ENCODE measurements at places on chromosomes 6 and 20.

- peak; percentile 82 for DNase-seq
These were observed 181.5 kb upstream of the TCF21 start for GRCh38 chr6:133707456-133707855.

DNA sequence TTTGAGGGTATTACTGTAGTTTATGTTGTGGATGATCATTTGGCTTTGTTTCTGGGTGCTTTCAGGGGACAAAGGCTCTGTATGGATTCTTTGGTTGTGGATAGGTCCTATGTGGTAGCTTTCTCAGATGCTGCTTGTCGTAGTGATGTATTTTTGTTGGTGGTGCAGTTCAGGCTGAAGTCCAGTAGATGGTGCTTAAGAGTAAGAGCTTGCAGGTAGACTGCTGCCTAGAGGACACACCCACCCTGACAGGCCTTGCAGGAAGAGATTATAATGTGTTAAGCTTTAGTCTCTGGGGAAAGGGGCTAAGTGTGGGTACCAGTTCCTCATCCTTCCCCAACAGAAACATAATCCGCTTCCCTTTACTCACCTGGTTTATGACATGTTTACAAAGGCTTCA lies 62.6 kb upstream of the ADGRB3 start:
- peak; percentile 77 for DNase-seq

DNA sequence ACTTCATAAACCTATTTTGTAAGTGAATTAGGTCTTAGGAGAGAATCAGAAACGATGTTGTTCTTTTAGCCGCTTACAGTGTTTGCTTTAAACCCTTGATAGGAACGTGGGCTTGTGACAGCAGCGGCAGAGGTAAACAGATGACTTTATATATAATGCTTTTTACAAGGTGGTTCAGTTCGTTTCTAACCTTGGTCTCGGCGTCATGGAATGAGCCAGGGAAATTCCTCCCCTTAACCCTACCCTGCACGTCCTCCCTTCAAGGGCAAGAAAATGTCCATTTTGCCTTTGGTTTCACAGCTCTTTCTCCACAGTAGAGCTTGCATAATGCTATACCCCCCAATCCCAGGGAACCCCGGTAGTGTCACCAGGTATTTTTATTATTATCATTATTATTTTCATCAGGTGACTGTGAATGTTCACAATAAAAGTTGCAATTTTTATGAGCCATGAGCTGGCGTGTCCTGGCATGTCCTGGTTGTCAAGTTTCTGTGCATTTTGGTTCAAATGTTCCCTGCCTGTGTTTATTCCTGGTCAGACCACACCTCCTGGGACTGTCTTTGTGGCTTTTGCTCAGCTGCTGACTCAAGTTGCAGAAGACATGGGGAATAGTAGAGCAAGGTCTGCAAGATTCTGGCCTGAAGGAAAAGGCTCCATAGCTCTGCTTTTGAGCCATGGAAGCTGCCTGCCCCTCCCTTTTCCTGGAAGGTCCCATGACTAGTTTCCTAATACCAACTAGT lies 112.8 kb upstream of the BMP2 start:
- no peak for DNase-seq

- no peak for DNase-seq
These were observed 48.2 kb downstream of the TSHZ2 start for GRCh38 chr20:53020376-53020775.

GRCh38 chr6:169589699-169590257 lies 112.1 kb downstream of the WDR27 start:
- DNase-seq = no peak

- peak; percentile 95 for DNase-seq
These were observed 88.1 kb upstream of the IFNGR1 start for GRCh38 chr6:137307163-137307854.

GRCh38 chr6:134309983-134310605 lies 7.8 kb downstream of the SGK1 start:
- DNase-seq = no peak

- peak; percentile 24 for DNase-seq
These were observed 235.2 kb downstream of the LY86 start for GRCh38 chr6:6823568-6824224.

GRCh38 chr6:108570517-108570916 lies 9.8 kb downstream of the FOXO3 start:
- peak; percentile 20 for DNase-seq

GRCh38 chr6:129893640-129894039 lies 32.5 kb upstream of the TMEM244 start:
- DNase-seq = peak; percentile 6

GRCh38 chr6:156279261-156279969 lies 497.8 kb upstream of the ARID1B start:
- no peak for DNase-seq

DNA sequence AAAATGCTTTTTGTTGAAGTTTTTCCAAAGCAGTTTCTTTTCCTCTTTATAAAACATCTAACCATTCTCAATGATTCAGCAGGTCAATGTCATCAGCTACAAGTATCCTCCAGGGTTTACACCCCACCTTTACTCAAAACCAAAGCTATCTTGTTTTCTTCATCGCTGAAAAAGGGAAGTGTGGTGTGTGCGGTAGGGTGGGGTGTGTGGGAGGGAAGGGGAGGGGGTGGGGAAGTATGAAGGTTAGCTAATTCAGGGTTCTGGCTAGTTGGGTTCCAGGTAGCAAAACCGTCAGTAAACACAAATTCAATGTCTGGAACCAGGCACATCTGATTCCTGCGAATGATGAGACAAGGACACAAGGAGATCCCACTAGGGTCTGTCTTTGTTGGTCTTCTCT lies 189.6 kb downstream of the GJA10 start:
- DNase-seq = peak; percentile 34

- no peak for DNase-seq
These were observed 113.9 kb upstream of the TMEM170B start for GRCh38 chr6:11423667-11424066.

DNA sequence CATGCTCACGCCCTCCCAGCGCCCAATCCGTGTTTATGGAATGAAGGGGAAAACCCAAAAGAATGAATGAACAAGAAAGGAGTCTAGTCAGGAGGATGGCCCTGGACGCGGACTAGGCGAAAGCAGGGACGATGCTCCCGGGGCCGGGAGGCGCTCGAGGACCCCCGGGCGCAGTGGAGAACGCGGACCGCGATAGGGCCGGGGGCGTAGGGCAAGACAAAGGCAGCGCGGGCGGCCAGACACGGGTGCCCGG lies 758 bp downstream of the GCLC start:
- peak; percentile 36 for DNase-seq

DNA sequence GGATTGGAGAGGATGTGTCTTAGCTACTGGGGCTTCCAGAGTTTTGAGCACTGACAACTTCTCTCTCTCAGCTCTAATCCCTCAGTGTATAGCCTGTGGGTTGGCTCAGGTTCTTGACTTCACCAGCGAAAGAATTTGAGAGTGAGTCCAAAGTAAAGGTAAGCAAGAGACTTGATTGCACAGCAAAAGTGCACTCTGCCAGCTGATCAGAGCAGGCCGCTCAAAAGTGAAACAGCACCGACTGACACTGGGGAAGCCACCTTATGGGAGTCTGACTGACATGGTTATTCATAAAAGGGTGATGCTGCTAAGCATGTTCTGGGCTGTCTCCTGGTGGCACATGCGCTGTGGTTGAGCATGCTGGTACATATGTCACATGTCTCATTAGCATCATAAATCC lies 389.5 kb downstream of the CBLN4 start:
- DNase-seq = no peak

DNA sequence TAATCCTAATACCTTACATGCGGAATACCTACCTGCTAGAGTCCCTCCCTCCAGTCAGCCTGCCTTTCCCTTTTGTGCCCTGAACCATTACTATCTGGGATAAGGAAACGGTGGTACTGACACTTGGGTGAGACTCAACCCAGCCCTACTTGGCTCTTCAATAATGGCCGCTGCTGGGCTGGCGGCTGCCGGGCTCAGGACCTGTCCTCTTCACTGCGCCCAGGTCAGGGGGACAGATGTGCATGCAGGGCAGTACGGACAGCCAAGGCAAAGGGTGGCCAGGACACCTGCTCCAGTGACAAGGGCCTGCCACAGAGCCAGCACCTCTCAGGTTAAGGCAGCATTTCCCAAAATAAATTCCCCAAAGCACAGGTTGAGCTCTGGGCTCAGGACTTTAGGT lies 29.9 kb downstream of the UBE2V1 start:
- DNase-seq = no peak

- no peak for DNase-seq
These were observed 7.0 kb downstream of the COL9A3 start for GRCh38 chr20:62823688-62824475.

GRCh38 chr6:157840776-157841175 lies 17.7 kb downstream of the SNX9 start:
- DNase-seq = no peak

GRCh38 chr6:111087871-111088667 lies 766 bp downstream of the SLC16A10 start:
- DNase-seq = peak; percentile 60

DNA sequence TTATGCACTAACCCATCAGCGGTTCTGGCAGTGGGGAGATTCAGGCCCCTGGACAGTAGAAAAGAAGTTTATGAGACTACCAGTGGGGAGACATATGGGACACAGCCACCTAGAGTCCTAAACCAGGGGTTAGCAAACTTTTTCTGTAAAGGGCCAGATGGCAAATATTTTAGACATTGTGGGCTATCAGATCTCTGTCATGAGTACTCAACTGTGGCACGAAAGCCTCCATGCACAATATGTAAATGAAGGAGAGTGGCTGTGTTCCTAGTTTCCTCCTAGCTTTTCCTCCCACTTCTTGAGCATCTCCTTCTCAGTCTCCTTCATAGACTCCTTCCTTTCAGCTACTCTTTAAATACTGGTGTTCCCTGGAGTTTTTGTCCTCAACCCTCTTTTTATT lies 3.3 kb upstream of the HLA-DMA start:
- no peak for DNase-seq

DNA sequence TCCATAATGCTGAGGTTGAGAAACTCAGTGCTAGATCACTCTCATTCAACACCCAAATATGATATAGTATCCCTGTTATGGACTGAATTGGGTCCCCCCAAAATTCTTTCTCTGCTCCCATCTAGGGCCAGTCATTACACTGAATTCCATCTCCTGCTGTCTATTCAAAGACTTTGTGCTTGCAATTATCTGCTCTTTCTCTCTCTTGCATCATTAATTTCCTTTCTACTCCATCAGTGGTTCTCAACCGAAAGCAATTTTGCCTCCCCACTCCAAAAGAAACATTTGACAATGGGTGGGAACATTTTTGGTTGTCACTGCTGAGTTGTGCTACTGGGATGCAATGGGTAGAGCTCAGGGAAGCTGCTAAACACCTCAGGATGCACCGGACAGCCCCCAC lies 271.5 kb upstream of the CDYL start:
- no peak for DNase-seq

DNA sequence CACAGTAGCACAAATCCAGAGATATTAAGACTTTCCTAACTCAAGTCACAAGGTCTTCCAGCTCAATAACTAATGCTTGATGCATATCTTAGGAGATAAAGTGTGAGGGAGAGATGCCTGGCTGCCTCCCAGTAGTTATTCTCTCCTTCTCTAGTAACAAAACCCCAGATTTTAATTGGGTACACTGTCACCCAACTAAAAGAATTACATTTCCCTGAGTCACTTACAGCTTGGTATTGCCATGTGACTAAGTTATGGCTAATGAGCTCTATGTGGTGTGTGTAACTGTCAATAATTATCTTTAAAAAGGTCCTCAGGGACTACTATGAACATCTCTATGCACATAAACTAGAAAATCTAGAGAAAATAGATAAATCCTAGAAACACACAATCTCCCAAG lies 32.0 kb downstream of the KIF6 start:
- no peak for DNase-seq

- peak; percentile 34 for DNase-seq
These were observed 82.8 kb upstream of the CDYL start for GRCh38 chr6:4693173-4693970.

DNA sequence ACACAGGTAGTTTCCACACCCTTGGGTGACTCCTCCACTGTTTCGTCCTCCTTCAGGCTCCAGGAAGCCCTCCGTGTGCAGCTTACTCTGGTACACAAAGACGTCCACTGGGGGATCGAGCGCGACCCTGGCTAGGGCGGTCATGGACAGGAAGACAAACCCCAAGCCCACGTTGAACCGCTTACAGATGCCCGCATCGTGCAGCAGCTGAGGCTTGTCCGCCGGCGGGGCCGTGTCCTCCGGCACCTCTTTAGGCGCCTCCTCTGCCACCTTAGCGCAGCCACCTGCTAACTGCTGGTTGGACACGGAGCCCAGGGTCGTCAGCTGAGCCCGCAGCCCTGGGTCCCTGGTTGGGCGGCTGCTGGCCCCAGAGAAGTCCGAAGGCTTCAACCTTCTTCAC lies 309.0 kb upstream of the BTBD3 start:
- no peak for DNase-seq
